ENCODE measurements at places on chromosomes 1 and 21.

- DNase-seq, result no peak
Measured at GRCh38 chr1:152546704-152547103, 19.9 kb downstream of the LCE3E start.

DNA sequence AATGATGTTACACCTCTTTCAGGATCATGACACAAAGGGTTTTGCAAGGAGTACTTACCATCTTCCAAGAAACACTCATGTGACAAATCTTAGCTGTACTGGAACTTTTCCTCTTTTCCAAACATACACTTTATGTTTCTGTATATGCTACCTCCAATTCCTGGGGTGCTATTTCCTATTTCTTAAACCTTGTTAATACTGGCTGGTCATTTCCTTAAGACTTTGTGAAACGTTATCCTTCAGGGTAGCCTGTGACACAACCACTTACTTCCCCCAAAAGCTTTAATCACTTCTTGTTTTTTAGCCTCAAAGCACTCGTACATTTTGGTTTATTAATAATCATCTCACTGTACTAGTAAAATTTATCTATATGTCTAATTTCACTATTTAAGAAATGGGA, 39.4 kb downstream of the OR10Z1 start:
- no peak for DNase-seq

DNA sequence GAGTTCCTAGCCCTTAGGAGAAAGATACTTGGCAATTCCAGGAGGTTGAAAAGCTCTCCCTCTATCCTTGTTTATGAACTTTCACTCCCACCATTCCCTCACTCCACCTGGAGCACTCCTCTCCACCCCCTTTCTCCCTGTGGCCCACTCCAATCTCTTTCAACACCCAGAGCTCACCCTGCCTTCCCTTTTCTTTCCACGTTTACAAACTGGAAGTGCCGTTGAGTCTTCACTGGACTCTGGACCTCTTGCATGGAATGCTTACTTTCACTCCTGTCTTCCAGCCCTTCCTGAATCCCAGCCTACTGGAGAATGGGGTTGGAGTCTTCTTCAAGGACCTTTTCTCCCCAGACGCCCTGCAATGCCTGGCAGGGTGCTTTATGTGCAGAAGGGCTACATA, 198.5 kb downstream of the RHOU start:
- no peak for DNase-seq

DNA sequence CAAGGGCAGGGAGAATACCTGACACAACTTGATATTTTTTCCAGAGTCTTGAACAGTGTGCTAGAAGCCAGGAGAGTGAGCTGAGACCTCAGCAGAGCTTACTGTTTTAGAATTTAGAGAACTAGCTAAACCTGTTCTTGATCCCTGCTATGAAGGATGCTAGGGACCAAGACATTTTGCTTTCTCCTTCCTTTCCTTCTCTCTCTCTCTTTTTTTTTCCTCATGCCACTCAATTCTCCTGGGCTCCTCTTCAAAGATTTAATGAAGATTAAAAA, 99.0 kb downstream of the NGF start:
- DNase-seq, result no peak

GRCh38 chr1:6084781-6085495, 39.2 kb downstream of the KCNAB2 start:
- DNase-seq, result no peak

DNA sequence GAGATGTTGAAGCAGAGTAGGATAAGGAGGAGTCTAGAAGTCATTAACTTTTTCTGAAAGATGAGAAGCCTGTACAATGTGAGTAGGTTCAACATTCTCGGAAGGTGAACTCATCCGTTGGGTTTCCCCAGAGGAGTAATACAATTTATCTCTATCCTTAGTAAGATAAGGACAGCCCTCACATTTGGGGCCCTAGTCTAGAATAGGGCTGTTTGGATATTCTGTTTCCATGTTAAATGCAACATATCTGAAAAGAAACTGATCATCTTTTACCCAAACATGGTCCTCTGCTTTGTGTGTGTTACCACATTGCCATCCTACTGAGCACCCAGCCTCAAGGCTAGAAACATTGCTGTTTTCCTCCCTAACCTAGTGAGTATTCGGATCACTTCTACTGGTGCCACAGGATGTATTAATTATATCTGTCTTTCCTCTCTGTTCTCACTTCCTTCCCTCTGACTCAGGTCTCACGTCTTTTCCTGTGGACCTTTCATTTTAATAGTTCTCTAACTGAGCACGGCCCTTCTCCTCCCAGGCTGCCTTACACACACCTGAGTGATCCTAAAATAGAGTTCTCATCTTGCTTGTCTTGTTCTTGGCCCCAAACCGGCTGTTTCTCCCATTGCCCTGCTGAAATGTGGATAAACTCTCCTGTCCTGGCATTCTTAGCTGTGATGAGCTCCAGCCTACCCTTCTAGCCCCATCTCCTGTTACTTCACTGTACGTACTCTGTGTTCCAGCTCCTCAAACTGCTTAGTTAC, 91.7 kb downstream of the CDC14A start:
- DNase-seq, result no peak

DNA sequence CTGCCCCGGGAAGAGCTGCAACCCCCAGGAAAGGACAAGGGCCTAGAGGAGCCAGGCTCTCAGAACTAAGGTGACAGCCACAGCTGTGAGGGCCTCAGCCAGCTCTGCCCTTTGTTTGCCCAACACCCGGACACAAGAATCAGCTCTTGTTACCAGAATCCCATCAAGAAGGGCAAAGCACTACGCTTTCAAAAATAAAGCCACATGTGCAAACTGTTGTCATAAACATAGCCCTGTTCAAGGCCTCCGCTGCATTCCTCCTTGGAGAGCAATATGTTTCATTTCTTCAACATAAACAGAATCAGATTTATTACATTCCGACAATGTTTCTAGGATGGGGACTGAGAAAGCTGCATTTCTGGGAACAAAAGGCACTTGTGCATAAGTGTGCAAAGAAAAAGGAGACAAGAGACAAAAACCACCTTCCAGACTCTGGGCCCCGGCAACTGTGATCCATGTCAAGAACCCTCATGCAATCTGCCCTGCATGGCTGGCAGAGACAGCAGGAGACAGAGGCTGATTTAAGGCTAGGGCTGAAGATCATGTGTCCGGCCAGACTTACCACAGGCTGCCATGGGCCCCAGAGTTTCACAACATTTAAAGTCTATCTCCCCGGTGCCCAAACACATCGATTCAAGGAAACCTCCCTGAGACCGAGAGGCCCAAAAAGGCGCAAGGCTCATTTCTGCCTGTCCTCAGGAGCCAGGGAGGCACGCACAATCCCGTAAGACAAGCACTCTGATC, 71.0 kb downstream of the SSBP3 start:
- DNase-seq, result no peak

DNA sequence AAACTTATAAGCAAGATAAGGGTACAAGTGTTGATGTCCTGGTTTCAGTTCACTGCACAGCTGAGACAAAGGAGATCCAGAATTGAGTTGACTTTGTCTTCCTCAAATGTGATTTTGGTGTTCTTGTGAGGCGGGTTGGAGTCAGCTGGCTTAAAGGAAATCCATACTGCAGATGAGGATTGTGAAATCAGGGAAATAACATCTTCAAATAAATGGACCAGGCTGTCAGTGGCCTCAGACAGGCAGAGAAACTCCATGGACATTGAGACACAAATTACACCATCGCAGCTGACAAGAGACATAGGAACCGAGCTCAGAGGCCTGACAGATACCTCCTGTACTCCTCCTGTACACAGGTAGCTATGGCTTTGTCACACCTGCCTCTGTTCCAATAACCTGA, 27.0 kb upstream of the REG4 start:
- DNase-seq, result no peak
